Pancreas (tissue), 10 donors: ENCODE measurements at places on chromosomes 11 and 22.

GRCh38 chr22:37331856-37332536 is 49.7 kb downstream of the CYTH4 start:
- DNase-seq: no peak

GRCh38 chr22:48594757-48595510 is 1232.7 kb downstream of the BRD1 start:
- no peak for DNase-seq

DNA sequence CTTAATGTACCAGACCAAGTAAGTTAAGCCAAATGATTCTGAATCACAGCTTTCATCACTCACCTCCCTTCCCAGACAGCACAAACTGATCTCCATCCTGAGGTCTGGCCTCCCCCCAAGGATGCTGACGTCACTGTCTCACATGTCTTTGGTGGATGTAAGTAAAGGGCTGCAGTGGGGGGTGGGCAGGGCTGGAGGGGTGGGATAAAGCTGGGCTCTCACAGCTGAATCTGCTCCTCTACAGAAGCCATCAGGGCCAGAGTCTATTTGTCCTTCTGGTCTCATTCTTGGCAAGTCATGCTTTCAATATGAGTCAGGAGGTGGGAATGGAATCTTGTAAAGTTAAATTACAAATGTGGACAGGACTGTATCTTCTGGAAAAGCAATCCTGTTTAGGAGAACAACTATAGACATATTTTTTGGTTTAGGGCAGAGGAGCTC is 32.7 kb downstream of the P4HA3 start:
- DNase-seq: no peak

- DNase-seq: no peak
Observed at GRCh38 chr11:31953803-31954327, 137.0 kb upstream of the RCN1 start.

GRCh38 chr11:7657306-7658025 is 15.8 kb downstream of the CYB5R2 start:
- peak; percentile 51 for DNase-seq

- no peak for DNase-seq
Observed at GRCh38 chr22:48097723-48098122, 1335.3 kb downstream of the TBC1D22A start.

GRCh38 chr11:1433568-1433967 is 43.8 kb downstream of the BRSK2 start:
- DNase-seq: no peak

DNA sequence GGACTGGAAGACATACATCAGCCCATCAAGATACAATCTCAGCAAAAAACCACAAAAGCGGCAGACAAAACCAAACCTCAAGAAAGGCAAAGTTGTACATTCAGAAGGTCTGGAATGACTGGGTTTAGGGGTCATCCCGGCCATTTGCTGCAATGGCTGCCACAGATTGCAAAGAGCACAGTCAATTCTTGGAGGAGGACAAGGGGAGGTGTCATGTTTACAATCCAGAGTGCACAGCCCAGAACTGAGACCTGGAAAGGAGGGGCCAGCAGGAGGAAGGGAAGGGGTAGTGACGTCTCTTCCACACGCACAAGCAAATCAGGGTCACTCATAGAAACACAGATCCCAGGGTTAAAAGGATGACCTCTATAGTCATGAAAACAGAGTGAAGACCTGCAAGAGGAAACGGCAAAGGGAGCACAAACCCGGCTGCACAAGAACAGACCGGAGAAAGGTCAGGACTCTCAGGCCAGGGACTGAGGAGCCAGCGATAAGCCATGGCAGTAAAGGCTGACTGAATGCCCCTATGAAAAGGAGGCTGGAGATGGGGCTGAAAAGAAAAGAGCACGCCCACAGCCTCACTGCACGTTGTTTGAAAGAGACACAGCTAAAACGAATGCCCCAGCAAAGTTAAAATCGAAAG is 18.2 kb upstream of the MUC5AC start:
- no peak for DNase-seq

DNA sequence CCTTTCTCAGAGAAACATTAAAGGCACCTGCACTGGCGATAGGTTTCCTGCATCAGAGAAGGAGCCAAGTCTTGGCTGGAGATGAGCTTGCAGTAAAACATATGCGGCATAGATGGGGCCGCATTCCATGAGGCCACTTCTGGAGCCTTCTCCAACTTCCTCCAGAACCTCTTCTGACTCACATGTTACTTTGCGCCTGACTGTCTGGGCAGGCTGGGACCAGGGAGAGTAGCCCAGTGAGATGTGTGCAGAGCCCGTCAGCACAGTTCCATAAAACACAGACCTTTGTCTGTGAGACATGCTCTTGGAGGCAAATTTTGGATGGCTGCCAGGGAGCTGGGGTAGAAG is 55.4 kb upstream of the BID start:
- no peak for DNase-seq

GRCh38 chr11:111829185-111829968 is 42.0 kb downstream of the ALG9 start:
- no peak for DNase-seq

DNA sequence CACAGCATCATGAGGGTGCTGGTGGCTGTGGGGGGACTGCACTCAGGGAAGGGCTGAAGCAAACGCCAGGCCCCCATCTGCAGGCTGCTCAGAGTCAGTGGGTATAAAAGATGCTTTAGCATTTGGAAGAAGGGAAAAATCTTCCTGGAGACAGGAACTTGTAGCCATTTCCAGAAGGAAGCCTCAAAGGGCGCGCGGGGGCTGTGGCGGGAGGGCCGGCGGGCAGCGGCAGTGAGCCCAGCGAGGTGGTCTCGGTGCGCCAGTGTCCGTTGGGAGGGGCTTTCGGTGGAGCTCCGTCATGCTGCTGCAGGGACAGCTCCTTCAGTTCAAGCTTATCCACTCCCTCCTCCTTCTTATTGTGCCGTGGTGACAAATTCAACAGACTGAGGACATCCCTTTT is 63.0 kb upstream of the PITPNB start:
- DNase-seq: no peak

- no peak for DNase-seq
Observed at GRCh38 chr22:41333806-41334205, 32.5 kb downstream of the ZC3H7B start.

DNA sequence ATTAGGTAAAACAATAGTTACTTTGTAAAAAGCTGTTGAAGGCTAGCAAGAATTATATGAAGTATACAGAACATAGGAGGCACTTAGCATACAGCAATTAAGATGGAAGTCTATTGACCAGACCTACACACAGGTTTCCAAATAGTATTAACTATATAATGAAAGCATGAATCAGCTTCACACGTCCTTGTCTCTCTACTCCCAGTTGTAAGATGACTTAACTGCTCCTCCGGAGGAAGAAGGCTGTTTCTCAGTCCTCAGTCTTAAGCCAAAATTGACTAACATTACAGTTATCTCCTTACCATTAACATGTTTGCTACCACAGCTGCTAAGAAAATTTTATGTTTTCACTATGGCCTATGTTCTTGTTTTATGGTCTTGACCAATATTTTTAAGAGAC is 24.7 kb downstream of the SIK3 start:
- no peak for DNase-seq

DNA sequence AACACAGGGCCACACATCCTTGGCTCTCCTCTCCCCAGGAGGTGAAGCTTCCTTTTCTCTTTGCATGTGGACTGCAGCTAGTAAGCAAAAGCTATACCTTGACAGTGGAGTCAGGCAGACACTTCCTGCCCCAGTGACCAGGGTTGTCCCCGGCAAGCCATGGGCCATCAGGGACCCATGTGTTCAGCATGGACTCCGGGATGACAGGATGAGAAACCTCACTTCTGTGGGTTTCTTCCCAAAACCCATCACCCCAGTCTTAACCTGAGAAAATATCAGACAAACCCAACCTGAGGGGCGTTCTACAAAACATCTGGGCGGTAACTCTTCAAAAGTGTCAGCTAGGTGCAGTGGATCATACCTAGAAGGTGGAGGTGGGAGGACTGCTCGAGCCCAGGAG is 40.2 kb downstream of the GNB1L start:
- no peak for DNase-seq

DNA sequence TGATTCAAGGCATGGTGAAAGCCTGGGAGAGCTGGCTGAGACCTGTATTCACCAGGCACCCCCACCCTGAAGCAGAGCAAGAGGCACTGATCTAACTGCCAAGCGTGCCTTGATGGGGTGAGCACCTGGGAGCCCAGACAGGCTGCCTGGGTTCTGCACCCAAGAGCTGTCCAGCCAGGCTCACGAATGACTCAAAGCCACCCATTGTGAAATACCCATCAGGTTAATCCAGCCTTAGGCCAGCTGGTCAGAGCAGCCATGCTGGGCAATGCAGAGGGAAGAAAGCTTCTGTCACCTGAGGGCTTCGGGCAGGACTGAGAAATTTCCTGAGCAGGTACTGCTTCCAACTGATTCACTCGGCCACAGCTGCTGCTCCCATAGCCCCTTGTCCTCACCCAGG is 22.1 kb downstream of the THOC5 start:
- DNase-seq: no peak

DNA sequence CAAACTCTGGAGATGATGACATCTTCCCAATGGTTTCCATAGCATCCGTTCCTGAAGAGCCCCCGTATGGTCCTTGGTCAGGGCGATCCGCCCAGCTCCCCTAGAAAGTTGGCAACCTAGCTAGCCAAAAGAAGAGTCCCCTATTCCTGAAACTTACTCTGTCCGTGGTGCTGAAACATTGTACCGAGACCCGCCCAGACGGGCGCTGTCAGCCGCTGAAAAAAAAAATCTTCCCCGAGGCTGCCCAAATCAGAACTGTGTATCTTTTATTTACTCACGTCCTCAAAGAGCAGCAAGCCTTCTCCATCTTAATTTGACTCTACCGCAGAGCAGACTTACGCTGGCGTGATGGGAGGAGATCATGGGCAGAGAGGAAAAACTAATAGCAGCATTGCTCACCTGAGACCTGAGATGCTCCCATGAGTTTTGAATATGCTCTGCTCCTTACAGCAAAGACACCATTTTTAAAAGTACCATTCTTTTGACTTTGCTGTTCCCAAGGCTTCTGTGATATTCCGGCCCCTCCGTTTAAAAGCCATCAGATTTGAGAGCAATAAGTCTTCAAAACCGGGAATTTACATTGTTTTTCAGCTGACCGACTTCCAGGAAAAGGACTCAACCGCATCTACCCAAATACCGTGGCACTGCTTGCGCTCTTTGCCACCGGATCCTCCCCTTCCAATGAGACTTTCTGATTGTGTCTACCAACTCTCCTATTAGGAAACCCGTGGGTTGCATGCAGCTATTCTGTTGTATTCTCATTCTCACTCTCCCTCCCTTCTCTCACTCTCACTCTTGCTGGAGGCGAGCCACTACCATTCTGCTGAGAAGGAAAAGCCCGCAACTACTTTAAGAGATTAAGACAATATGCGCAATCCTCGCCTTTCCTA is at the start of gene SLC17A6:
Gene SLC17A6, plus strand, starts transcription at position 786 of the 890 bp plus-strand sequence. CDS start 153 bp downstream, outside the sequence.
- no peak for DNase-seq

DNA sequence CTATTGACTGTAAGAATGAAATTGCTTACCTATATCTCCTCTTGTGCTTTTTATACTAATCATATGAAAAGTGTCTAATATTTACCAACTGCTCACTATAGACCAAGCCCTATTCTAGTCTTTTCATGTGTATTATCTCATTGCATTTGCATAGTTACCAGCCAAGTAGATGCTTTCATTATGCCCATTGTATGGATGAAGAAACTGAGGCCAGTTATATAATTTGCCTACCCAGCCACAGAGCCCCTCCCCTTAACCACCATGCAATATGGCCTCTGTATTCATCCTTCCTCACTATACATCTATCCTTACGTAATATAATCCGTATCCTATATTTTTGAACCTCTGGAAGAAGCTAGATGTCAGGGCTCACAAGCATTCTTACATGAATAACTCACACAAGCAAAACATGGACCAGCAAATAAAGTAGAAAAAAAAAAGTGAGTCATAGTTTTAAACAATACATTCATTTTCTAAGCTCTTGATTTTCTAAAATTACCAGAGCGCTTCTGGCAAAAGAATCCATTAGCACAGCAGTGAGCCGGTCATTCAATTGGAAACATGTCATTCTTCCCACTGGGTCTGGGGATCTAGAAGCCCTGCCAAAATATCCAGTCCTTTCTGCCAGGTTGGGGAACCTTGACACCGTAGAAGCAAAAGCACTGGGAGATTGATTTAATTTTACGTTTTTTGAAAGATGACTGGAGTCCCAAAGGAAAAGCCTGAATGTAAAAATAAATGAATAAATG is 80.0 kb downstream of the C11orf91 start:
- no peak for DNase-seq

DNA sequence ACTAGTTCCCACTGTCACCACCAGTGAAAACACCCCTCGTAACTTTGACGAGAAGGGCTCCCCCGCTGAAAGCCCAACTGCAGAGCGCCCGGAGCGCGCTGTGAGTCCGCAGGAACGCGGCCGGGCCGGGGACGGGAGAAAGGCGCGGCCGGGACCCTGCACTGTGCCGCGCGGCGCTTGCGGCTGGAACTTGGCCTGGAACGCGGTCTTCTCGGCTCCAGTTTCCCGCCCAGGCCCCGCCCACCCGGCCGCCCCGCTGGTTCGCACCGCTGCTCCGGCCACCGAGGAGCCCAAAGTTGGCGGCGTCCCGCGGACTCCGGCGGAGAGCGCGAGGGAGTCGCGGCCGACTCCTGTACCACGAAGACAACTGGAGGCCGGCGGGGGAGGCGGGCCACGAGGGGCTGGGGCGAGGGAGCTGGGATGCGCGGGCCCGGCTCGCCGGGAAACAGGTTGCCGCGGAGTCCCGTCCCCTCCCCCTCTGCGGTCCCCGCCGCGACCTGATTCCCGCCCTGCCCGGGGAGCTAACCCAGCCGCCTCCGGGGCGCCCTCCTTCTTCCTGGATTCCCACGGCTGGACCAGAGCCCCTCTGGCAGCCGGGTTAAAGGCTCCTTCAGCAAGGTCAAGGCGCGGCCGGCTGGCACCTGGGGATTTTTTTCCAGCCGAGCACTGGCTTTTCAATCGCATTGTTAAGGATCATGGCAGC is 3.4 kb downstream of the TENM4 start:
- peak; percentile 38 for DNase-seq

GRCh38 chr11:14687456-14687855 is 43.9 kb downstream of the PDE3B start:
- DNase-seq: no peak

DNA sequence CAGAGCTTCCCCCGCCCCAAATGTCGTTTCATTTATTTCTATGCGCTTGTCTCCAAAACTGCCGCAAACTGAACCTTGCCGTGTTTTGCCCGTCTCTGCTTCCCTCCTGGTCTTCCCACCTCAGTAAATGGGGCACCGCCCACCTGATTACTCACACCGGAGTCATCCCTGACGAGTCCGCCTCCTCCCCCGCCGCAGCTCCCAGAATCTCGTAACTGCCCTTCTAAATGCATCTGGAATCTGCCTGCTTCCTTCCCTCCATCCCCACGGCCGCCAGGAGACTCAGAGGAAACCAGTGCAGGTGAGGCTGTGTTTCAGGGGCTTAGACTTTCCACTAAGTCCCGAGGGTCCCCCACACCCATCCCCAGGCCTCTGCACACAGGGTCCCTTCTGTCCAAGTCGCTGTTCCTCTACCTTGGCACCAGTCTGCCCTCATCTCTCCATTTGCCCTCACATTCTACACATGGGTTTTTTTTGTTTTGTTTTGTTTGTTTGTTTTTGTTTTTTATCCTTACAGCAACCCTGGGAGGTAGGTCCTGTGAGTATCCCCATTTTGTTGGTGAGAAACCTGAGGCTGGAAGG is 62.6 kb upstream of the PHF21B start:
- DNase-seq: no peak
